ENCODE measurements at places on chromosomes 1 and 21.

GRCh38 chr1:85894651-85895050 lies 186.4 kb upstream of the ZNHIT6 start:
- DNase-seq = peak; percentile 33

- DNase-seq = no peak
Measured at GRCh38 chr1:234602334-234603220, 7.4 kb downstream of the IRF2BP2 start.

- DNase-seq = peak; percentile 84
Measured at GRCh38 chr1:16187748-16188401, 24.6 kb downstream of the ARHGEF19 start.

GRCh38 chr1:84291882-84292655 lies 9.4 kb upstream of the SAMD13 start:
- no peak for DNase-seq

Data from urothelium cell line (cell line).